ENCODE measurements at places on chromosomes 2 and 18.

- no peak for DNase-seq
Observed at GRCh38 chr2:28363686-28364280, 28.9 kb upstream of the FOSL2 start.

DNA sequence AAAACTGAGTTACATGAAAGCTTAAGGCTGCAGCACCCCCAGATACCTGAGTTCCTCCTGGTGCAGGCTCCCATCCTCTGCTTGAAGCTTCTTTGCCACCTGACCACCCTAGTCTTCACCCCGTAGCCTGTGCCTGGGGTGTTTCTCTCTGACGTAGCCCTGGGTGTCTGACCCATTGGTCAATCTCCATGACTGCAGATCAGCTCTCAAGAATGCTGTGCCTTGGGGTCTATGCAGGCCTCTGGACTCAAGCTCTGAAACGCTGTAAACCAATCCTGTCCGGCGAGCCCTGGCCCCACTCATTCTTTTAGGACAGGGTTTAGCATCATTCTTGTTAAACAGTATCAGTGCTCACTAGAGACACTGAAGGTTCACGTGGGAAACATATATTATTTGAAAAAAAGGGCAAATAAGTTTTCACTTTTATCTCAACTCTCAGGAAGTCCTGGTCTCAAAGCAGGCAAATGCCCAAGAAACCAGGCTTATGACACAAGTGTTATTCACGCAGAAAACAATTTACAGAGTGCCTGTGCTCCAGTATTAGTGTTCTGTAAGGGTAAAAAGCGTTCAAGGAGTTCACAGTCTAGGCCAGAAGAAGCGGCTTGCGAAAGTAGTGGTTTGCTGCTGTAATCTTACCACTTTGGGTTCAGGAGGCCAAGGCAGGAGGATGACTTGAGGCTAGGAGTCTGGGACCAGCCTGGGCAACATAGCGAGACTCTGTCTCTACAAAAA lies 22.8 kb upstream of the PPP4R1 start:
- DNase-seq, result no peak

DNA sequence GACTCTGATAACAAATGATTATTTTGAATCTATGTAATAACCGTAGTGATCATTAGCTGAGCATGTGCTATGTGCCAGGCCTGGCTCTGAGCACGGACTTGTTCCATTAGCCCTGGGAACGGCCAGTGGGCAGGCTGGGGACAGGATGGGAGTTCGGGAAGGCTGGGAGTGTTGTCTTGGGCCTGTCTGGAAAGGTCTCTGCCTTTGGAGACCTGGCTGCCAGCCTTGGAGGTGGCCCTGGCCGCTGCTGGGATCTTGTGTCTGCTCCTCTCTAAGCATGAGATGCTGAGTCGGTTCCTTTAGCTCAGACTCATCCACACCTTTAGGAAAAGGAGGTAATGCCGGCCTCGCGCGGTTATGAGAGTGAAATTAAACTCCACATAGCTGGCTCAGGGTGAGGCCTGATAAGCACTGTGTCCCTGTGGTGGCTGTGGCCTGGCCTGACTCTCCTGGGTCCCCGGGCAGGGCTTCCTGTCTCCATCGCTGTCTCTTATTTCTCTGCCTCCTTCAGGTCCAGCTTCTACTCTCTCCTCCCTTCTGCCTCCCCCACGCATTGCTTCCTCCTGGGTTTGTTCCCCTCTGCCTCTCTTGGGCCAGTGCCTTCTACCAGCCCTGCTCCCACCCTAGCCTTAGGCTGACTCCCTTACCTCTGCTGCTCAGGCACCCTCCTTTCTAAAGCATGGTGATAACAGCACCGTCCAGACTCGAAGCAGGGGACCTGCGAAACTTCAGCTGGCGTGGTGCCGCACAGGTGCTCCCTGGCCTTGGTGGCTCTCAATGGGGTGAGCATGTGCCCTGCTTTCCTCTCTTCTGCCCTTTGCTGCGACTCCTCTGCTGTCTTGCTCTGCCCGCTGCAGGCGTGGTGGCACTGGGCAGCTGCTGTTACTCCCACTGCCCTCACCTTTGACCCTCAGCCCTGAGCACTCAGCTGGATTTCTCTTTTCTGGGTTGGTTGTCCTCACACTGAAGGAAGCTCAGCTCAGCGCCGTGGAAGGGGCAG lies 41.8 kb downstream of the NCK2 start:
- no peak for DNase-seq

- DNase-seq, result no peak
Observed at GRCh38 chr2:134397146-134397896, 143.4 kb downstream of the MGAT5 start.

DNA sequence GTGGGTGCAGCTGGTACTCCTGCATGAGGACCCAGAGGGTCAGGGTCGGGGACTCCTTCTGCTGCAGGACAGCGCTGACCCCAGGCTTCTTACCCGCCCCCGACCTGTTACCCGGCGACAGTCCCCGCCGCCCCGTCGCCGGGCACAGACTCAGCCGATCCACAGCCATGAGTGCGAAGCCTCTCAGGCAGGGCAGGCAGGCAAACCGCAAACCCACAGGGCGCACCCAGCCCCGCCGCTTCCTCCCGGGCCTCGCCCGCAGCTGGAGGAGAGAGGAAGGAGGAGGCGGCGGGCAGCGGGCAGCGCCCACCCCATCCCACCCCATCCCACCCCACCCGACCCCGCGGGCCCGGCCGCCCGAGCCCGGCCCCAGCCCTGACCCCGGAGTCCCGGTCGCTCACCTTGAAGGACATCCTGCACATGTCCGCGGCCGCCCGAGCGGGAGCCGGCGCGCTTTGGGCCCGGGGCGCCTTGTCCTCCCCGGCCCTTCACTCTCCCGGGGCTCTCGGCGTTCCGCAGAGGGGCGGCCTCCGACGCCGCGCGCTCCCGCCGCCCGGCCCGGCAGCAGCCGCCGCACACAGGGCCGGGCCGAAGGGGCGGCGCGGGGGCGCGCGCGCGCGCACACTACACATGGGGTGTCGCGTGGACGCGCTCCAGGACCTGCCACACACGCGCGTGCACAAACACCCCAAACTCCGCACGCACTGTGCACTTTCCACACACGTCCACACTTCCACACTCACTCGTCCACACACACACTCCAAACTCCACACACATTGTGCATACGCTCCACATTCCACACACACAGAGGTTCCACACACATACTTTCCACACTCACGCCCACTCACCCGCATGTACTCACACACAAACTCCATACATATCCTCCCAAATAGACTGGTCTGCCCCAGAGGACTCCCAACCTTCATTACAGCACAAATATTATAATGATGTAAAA lies at the start of gene ANKRD29:
TSS of gene ANKRD29 (minus strand) at position 603 of the 955 bp plus-strand sequence. CDS start at position 422, 181 bp downstream.
- DNase-seq, result peak; percentile 19

GRCh38 chr2:107570876-107571275 lies 255.8 kb upstream of the RGPD4 start:
- DNase-seq, result no peak

DNA sequence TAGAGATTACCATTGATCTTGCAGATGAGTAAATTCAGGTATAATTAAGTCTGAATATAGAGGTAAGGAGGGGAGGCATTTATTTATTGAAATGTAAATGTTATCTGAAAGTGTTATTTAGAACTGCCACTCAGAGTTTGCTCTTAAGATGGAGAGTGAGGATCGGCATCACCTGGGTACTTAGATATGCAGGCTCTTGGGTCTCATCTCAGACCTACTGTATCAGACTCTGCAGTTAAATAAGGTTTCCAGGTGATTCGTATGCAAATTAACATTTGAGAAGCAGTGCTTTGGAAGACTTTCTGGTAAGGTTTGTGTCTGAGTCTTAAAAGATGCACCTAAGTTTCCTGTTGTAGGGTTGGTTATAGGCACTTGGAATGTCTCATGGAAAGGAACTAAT lies 9.2 kb downstream of the HTR2B start:
- DNase-seq, result no peak

- DNase-seq, result no peak
Observed at GRCh38 chr2:201758234-201758633, 22.5 kb downstream of the ALS2 start.

- no peak for DNase-seq
Observed at GRCh38 chr2:223008956-223009355, 43.0 kb upstream of the KCNE4 start.

GRCh38 chr18:51852681-51853080 lies 487.3 kb upstream of the DCC start:
- no peak for DNase-seq

- DNase-seq, result no peak
Observed at GRCh38 chr2:143504397-143504796, 375.2 kb downstream of the ARHGAP15 start.

- DNase-seq, result no peak
Observed at GRCh38 chr2:191105082-191105481, 45.7 kb downstream of the STAT4 start.

DNA sequence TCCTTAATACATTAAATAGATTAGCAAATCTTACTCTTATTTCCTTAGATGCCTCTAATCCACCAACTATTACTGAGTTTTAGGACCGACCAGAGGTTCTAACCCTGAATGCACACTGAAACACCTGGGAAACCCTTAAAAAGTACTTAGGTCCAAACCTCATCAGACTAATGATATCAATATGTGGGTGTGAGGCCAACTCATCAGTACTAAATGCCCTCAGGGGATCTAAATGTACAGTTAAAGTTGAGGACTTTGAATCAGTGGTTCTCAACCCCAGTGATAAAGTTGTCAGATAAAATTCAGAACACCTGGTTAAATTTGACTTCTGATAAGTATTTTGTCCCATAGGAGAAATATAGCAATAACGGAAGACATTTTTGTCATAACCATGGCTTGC lies 20.9 kb downstream of the MMADHC start:
- no peak for DNase-seq

DNA sequence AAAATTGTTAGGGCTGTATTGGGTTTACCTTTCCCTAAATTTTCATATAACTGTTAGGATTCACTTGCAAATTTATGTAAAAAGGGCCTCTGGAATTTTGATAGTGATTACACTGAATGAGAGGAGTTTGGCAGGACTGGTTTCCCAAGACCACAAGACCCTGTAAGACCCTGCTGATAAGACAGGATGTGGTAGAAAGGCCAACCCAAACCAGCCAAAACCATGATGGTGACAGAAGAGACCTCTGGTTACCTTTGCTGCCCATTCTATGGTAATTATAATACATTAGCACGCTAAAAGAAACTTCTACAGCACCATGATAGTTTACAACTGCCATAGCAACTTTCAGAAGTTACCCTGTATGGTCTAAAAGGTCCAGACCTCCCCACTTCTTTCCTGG lies 8.3 kb upstream of the CASP10 start:
- no peak for DNase-seq

- DNase-seq, result no peak
Observed at GRCh38 chr2:39325966-39326365, 82.2 kb upstream of the CDKL4 start.

DNA sequence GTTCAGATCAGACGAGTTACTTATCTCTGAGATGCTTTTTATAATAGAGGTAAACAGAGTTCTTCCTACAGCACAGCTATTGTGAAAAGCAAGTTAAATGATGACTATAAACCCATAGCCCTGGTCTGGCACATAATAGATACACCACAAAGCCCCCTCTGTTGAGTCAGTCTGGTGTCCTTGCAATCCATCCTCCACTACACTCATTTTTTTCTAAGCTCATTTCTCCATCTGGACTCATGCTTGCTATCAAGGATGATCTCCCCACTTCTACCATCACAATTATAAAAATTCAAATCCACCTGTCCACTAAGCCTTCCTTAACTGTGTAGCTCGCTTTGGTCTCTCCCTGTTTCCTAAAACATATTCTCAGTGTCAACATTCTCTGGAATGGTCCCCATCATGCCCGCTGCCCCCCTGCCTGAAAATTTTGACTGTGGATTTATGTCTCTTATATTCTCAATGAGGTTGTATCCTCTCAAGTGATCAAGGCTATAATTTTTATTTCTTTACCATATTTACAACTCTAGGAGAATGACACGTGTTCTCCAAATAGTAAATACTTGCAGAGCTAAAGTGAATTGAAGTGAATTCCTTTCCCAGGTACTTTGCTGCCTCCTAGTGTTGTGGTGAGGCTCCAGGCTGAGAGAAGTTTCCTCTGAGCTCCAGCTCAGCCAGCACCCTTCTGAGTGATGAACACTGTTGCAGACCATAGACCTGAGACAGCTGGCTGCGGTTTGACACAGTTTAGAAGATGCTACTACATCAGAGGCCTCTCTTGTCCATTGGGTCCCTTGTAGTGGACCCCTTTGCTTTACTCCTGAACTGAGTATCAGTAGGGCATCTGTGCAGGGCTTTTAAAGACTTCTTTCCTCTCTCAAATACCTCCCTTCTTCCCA lies 108.7 kb downstream of the DPP10 start:
- no peak for DNase-seq

GRCh38 chr2:232873909-232874641 lies 4.0 kb downstream of the SNORC start:
- DNase-seq, result no peak

- no peak for DNase-seq
Observed at GRCh38 chr2:185676316-185676715, 62.3 kb upstream of the FSIP2 start.

GRCh38 chr2:204892506-204893255 lies 347.4 kb downstream of the PARD3B start:
- DNase-seq, result no peak

DNA sequence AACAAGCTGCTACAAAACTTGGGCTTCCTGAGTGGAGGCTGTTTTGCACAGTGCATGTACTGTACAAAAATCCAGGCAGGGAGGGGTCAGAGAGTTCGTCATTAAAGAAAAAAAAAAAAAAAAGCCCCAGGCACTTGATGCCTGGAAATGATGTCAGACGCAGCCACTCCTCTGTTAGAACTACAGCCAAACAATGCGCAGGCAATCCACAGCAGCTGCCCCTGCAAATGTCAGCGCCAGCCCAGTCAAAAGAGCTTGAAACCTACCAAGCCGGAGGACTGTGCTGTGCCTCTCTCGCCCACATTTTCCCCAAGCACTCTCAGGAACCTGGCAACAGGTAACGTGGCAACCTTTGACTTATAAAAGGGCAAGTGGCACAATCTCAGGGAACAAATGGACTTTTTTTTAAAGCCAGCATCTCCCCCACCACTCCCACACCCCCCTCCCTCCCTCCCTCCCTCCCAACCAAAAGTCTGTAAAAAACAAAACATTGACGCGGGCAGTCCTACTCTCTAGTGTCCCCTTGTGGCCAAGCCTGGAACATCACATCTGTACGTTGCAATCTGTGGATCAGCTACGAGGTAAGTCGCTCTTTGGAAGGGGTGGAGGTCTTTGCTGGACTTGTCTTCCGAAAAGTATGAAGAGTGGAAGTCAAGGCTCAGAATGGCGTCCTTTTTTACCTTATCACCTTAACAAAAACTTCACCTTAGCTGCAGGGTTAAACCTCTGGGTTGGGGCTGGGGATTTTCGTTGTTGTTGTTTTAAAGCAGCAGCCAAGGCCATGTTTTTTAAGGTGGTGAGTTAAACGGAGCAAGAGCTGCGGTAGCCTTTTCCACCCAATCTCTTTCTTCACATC lies 144.2 kb downstream of the TGIF1 start:
- DNase-seq, result peak; percentile 81

GRCh38 chr2:200307724-200308545 lies 1.4 kb downstream of the SPATS2L start:
- no peak for DNase-seq

DNA sequence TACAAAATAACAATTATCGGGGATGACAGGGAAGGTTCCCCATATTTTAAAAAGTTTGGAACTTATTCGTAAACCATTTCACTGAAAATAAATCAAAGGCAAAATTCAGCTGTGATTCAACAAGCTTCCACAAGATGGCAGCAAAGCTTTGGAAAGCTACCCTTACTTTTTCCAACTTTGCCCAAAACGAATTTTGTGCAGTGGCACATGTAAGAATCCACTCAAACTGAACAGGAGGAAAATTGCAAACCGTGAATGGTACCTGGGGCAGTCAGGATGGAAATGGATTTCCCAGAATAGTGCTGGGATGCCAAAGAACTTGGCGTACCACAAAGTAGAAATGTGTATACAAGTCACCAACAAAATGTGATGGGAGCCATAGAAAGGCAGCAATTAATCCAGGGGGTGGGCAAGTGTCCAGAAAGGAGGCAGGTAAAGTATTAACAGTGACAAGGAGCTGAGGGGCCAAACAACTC lies 10.7 kb downstream of the RPL31 start:
- peak; percentile 45 for DNase-seq
